ENCODE measurements at places on chromosomes 1 and 21.

- DNase-seq: no peak
These were observed 12.3 kb downstream of the PATJ start for GRCh38 chr1:61754545-61754944.

- no peak for DNase-seq
These were observed 5.1 kb upstream of the ELAVL4 start for GRCh38 chr1:50103615-50104081.

DNA sequence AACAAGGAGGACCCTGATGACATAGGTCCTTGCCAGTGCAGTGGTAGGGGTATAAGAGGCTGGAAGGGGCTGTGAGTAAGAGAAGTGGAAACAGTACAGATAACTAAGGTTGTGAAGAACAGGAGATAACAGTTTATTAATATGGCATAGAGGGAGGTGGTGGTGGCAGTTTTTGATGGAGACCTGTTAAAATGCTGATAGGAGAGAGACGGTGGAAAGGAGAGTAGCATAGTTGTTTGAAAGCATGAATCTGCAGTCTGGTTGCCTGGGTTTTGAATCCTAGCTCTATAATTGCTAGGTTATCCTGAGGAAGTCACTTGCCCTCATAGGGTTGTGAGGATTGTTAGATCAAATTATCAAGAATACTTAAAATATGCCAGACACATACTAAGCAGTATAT, 19.4 kb downstream of the LRRC41 start:
- DNase-seq: no peak

DNA sequence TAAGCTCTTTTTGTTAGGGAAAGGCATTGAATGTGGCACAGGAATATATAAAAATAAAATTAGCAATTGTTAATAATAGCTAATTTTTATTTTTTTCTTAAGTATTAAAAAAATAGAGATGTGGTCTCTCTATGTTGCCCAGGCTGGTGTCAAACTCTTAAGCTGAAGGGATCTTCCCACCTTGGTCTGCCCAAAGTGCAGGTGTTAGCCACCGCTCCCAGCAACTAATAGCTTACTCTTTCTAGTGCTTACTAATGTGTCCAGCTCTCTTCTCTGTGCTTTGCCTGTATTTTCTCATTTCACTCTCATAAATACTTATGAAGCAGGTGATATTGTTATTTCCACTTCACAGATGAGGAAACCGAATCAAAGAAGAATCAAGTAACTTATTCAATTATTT, 13.4 kb upstream of the IL24 start:
- no peak for DNase-seq
